Pulmonary artery endothelial cell (primary cell): ENCODE measurements at places on chromosomes 11 and 22.

DNA sequence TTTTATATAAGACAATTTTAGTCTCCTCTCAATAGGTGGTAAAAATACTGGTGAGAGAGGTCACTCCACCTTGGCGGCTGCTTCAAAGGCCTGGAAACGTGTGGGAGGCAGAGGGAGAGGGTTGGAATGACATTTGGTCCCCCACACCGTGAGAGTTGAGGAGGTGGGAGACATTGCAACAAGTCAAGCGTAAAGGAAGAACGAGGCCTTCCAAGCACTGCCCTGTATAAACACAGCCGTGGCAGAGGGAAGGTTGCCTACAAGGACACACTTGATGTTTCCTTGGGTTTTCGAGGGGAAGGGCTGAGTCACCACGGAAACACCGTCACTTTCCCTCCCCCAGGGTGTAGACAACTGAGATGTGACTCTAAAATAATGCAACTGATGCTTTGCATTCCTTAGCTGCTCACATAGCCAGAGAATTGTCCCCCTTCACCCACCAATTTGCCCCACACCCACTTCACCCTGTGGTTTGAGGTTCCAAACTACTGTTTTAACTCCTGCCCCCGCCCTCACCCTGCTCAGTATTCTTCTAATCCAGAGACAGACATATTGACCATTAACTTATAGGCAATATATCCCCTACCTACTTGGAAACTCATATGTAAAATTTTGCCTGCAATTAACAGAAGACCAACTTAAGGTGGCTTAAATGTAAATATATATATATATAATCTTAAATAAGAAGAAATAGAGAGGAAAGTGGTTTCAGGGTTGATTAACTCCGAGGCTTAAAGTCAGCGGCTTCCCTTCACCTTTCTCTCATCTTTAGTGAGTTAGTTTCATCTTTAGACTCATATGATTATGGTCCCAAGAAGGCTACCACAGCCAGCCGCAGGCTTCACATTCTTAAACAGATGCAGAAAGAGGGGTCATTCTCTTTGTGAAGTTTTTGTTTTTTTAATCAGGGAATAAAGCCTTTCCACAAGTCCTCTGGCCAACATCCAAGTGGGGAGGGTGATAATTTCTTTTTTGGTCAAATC is 54.1 kb upstream of the BDNF start:
- DNase-seq: no peak

DNA sequence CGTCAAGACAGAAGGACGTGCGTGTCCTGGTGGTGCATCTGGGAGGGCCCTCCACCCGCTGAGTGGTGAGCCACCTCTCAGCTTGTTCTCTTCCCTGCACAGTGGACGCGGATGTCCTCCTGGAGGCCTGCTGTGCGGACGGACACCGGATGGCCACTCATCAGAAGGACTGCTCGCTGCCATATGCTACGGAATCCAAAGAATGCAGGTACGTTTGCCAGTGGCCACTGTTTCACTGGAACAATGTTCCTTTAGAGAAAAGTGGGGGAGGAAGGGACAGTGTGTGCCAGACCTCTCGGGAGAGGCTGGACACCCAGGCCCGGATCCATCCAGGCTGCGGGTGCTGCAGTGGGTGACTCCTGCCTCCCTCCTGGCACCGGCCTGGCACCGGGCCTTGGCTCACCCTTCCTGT is 15.9 kb downstream of the FBLN1 start:
- no peak for DNase-seq

- DNase-seq: no peak
Measured at GRCh38 chr11:65103476-65103875, 7.5 kb downstream of the VPS51 start.

- DNase-seq: no peak
Measured at GRCh38 chr11:81897639-81898038, 836.0 kb downstream of the FAM181B start.

DNA sequence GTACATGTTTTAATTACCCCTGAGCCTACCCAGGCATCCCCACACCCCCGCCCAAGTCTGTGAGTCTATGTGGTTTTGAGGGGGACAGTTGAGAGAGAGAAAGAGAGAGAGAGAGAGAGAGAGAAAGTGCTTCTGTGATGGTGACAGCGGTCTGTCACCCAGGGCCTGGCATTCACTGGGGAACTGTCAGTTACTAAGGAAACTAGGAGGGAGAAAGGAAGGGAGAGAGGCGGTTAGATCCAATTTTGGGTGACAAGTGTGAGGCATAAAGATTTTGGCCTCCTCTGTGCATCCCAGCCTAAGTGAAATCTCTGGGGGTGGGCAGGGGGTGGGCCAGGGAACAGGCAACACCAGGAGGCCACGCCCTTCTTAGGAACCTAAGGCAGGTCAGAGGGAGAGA is 498.3 kb downstream of the BUD13 start:
- DNase-seq: no peak

GRCh38 chr11:72576243-72576595 is 98.0 kb downstream of the PDE2A start:
- DNase-seq: no peak

DNA sequence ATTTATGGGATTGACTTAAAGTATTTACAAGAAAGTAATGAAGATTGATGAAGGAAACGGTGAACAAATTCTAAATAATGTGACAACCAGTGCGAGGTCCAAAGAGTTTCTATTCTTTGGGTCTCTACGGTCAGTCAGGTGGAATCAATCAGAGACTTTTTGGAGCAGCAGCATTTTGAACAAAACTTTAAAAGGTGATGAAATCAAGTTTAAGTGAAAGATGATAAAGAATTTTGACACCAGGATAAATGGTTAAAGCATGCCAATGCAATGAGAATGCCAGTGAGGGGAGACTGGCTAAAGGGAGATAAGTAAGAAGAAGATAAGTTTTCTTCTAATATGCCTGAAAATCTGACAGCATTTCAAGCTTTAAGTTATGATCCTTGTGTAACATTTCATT is 67.9 kb downstream of the DCUN1D5 start:
- no peak for DNase-seq

- DNase-seq: no peak
Measured at GRCh38 chr11:10856689-10857458, 979 bp downstream of the ZBED5 start.

DNA sequence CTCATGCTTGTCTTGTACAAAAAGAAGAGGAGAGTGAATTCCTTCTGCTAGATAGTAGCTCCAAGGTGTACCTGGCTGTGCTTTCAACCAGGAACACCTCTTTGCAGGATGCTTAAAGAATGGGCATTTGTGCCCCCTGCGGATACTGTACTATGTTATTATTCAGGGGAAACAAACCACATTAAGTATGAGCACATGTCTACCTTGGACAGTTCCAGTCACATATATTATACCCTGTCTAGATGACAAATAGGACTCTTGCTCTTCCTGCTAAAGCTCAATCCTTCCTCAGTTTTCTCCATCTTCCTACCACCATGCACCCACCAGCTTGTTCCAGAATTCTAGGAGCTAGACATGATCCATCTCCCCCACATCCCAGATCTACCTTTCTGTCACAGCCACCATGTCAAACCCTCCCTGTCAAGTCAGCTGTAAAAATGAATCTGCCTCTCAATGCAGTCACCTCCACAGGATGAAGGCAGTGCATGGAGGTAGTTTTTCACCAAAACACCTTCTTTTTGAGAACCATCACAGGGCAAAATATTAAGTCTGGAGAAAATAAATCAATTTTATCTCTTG is 337.4 kb downstream of the LARGE1 start:
- no peak for DNase-seq

DNA sequence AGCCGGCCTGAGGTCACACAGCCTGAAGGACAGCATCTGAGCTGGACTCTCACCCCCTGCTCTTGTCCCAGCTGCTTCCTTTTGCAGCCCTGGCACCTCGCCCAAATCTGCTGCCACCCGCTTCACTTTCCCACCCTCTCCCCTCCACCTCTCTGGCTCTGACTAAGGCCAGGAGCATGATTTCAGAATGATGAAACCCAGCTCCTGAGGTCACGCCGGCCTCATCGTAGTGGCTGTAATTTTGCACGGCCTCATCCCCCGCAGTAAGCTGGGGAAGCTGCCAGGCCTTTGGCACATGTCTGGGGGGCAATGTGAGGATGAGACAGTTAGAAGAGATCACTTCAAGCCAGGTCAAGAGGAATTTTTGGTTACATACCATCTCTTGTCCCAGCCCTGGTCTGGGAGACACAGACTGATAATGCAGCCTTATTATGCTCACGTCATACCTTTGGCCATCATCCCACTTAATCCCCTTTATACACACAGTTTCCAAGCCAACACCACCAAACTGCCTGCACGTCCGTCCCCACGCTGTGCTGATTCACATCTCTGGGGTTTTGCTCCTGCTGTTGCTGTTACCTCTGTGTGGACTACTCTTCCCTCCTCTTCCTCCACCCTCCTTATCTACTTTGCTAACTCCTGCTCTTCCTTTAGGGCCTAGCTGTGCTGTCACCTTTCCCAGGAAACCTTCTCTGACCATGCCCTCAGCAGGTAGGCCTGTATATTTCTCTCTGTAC is 58.1 kb downstream of the CHRDL2 start:
- no peak for DNase-seq

DNA sequence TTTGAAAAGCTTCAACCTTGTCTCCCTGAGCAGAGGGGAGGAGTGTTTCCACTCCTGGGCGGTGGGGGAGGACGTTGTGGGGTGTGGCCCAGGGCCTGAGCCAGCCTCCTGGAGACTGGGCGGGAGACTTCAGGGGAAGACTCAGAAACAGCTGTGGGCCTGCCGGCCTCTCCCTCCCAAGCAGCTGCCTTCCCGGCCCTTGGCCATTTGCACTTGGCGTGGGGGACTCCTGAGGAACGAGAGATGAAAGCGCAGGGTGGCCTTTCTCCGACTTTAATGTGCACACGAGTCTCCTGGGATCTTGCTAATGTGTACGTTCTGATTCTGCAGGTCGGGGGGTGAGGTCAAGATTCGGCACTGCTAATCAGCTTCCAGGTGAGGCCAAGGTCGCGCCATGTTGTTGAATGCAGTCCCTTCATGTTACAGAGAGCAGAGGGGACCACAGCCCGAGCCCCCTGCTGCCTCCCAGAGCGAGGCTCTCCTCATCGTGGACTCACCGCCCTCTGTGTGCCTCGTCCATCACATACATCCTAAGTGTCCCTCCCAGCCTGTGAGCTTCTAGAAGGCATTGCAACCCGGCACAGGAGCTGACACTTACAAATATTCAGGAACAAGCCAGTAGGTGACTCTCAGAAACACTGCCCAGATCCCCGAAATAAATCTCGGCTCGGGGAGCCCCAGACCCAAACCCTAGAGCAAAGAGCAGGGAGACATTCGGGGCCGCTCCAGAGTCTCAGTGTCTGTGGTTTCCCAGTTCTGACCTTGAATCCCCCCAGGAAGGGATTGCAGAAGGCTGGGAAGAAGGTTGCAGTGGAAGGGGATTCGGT is 7.7 kb downstream of the LIF start:
- no peak for DNase-seq

GRCh38 chr22:31289344-31289743 is 2.9 kb downstream of the PIK3IP1 start:
- no peak for DNase-seq

- DNase-seq: no peak
Measured at GRCh38 chr22:22721681-22722354, 77.4 kb downstream of the GGTLC2 start.

GRCh38 chr22:26162926-26163325 is 6.3 kb upstream of the SEZ6L start:
- no peak for DNase-seq

- DNase-seq: no peak
Measured at GRCh38 chr11:104064034-104064630, 27.7 kb downstream of the DDI1 start.

GRCh38 chr11:116499396-116500003 is 273.3 kb downstream of the BUD13 start:
- peak; percentile 46 for DNase-seq

- no peak for DNase-seq
Measured at GRCh38 chr11:7575841-7576725, 62.3 kb downstream of the PPFIBP2 start.

GRCh38 chr11:23594755-23595154 is 734.5 kb upstream of the CCDC179 start:
- DNase-seq: no peak

DNA sequence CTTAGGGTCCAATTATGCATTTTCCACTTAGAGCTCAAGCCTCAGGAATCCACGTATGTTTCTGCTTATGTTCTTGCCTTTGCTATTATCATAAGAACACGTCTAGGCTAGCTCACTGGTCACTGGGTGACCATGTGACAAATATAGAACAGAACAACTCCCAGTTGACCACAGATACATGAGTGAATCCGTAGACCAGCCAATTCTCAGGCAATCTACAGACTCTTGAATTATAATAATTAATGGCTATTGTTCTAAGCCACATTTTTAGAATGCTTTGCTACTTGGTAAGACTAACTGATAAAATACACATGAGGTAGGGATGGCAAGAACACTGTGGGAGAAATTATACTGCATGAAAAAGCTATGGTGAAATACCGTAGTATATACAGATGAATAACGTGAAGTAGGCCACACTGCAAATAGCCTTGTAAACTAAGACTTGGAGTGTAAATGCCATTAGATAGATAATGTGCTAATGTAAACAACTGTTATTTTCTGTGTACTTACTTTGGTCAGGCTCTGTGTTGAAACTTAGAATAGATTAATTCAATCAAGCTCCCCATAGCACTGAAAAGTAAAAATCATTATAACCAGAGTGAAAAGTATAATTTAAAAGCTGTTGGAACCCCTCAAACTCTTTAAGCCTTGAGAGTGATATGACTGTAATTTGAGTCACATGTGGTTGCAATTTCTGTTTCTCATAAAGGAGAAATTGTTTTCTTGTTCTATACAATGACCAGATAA is 366.2 kb upstream of the CCDC179 start:
- no peak for DNase-seq

DNA sequence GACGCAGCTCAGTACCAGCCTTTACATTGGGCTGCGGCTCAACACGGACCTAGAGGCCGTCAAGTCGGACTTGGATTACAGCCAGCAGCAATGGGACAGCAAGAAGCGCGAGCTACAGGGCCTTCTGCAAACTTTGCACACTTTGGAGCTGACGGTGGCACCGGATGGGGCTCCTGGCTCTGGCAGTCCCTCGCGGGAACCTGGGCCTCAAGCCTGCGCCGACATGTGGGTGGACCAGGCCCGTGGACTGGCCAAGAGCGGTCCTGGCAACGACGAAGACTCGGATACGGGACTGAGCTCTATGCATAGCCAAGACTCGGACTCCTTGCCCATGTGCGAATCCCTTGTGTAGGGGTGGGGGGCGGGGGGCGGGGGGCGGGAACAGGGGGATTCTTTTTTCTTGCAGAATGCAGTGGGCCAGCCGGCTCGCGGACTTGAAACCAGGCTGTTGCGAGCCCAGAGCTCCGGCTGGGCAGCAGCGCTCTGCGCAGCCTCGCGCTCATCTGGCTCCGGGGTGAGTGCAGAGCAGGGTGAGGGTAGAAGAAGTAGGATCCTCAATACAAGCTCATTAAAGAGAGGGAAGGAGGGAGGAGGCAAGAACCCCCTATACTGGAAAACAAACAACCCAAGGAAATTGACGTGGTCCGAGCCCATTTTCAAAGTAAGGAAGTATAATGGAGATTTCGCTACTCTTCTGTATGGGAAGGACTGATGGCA is 1.8 kb downstream of the RASSF10 start:
- no peak for DNase-seq

- DNase-seq: no peak
Measured at GRCh38 chr11:91174734-91175133, 951.9 kb upstream of the CHORDC1 start.
